Stimulated activated CD8-positive, alpha-beta memory T cell treated with anti-CD3 and anti-CD28 coated beads, Interleukin-2, amount 100 ng/mL, for 1 hour (primary cell): ENCODE measurements at places on chromosomes 13 and 19.

- DNase-seq: no peak
Measured at GRCh38 chr19:17339088-17339741, 1.9 kb downstream of the GTPBP3 start.

DNA sequence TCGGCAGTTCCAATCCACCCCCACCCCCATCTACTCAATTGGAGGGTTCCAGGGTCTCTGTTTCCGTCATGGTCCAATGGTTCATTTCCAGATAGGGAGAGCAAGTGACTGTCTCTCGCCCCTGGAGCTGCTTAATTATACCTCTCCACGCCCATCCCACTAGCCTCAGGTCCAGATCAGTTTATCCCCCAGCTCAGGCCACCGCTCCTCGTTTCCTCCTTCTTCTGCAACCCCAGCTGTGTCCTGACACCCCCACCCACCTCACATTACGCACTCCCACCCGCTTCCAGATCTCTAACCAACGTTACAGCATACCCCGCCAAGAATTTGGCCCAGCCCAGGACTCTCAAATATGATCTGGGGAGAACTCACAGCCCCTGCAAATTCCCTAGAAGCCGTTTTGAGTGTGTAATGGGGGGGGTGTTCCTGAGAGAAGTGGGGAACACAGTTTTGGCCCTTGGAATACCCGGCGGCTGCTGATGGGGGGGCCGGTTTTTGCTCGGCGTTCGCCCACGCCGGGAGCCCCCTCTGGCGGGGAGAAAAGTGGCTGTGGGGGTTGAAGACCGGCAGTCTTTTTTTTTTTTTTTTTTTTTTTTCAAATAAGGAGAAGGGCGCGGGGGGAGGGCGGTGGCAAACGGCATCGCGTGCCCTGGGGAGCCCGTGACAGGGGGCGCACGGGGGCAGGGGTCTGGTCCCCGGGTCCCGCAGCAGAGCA, 1.7 kb upstream of the PDE4A start:
- DNase-seq: no peak

GRCh38 chr19:2987797-2988196, 10.4 kb downstream of the TLE6 start:
- DNase-seq: no peak

GRCh38 chr13:91195789-91196188, 151.7 kb upstream of the MIR17HG start:
- no peak for DNase-seq

GRCh38 chr19:31534231-31534630, 185.0 kb upstream of the TSHZ3 start:
- no peak for DNase-seq

- no peak for DNase-seq
Measured at GRCh38 chr19:50257141-50257540, 53.7 kb downstream of the MYH14 start.

GRCh38 chr13:61531383-61532065, 115.9 kb upstream of the PCDH20 start:
- no peak for DNase-seq

DNA sequence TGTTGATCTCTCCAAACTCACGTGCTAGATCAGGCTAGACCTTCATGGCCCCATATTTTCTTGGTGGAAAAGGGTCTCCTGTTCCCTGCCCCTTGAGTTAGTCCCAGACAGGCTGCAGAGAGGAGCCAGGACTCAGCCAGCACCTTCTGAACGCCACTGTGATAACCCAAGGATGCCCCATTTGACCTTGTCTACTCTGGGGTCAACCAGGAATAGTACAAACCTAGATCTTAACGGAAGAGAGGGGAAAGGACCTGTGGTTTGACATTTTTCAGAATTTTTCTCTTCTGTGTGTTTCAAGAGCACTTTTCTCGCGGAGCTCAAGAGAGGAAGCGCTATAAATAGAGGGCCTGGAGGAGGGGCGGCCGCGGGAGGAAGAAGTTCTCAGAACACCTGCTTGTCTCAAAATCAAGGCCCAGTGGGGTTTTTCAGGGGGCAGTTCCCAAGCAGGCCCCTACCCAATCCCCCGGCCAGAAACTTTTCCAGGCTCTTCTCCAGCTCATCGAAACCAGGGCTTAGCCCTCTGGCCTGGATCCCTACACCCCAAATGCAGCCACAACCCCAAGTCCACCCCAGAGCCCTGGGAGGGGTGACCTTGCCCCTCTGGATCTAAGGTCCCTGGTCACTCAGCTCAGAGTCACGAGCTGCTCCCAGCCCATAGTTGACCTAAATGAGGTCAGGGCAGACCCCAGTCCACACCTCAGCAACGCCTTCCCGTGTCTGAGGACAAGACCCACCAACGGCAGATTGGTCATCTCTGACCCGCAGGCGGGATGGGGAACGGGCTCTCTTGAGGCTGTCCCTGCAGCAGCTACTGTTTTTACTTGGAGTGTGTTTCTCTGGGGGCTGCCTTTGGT, 75.6 kb upstream of the TM9SF2 start:
- no peak for DNase-seq

DNA sequence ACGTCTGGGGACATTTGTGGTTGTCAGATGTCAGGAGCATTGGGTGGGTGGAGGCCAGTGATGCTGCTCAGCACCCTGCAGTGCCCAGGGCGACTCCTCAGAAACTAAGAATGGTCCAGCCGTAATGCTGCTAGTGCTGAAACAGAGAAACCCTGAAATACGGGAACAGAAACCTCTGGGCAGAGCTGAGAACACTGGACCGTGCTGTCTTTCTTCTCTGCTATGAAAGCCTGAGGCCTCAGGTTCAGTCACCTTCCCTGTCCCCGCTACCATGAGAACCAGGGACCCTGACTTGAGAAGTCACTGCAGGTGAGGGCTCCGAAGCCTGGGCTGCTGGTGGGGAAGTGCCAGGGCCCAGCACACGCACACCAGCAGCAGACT, 13.4 kb downstream of the CAPS start:
- no peak for DNase-seq

DNA sequence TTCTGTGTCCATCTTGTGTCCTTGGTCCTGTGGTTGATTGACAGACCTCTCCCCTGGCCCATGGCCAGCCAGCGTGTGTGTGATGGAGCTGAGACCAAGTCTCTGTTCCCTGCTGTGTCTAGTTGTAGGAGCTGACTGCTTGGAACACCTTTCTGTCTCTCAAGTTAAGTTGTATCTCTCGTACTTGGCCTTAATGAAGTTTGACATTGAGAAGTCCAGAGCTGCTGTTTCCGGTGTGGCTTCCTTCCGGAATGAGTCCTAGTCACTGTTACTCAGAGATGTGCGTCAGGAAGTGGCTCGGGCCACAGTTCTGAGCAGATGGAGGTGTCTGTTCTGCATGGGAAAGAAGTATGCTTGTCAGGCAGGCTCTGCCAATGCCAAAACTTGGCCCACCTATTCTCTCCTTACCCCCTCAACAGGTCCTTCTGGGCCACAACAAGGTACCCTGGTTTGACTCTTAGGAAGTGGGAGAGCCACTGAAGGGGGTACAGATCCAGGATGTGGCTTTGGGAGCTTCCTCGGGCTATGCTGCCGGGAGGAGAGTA, 54.3 kb downstream of the GATAD2A start:
- DNase-seq: peak; percentile 42

DNA sequence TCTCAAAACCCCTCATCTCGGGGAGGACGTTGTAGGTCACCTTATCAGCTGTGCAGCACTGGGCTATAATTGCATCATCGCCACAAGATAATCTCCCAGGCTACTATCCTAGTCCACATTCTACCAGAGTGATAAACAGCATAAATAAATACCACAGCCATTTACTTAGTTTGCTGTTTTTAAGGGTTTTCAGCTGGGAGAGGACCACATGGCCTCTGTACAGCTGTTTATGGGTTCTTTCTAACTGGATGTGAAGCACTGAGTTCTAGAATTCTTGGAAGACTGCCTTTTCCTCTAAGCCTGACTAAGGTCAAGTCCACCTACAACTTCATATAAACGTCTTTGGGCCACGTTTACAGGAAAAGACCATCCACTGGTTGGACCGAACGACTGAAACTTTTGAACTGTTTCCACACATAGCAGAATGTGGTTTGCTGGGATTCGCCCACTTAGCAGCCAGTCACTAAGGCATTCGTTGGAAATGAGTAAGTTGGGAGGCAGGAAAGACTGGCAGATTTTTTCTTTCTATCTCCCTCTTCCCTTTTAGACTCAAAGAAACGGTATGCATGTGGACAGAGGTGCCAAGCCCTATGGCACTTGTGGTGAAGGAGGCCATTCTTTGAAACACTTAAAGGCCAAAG, 752.5 kb upstream of the SGCG start:
- DNase-seq: no peak

DNA sequence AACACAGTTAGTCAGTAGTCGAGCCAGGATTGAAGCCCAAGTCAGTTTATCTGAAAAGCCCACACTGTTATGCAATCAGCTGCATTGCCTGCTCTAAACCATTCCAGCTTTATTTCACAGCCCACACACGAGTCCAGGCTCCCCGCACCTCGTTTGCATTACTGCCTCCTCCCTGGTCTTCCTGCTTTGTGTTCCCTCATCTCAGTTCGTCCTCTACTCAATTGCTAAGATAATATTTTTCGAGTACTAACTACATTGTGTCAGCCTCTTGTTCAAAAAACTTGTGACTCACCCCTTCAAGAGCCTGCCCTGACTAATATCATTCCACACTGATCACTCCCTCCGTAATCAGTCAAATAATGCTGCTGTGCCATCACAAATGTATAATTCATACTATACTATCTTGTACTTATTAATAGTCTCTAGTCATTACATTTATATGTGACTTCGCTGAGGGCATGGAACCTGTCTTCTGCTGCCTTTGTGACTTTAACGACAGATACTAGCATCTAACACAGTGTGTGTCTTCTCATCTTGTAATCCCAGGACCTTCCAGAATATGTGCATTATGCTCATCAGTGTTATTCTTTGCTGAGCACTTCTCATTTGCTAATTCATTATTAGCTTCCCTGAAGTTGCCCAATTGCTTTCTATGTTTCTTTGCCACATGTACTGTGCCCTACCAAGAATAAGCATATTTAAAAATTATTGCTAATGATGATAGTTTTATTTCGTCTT, 26.2 kb upstream of the WDFY2 start:
- no peak for DNase-seq

GRCh38 chr19:42175952-42176648, 41.4 kb downstream of the DEDD2 start:
- no peak for DNase-seq

GRCh38 chr13:113383089-113383488, 19.2 kb upstream of the GRTP1 start:
- no peak for DNase-seq

- no peak for DNase-seq
Measured at GRCh38 chr13:56718791-56719190, 421.9 kb upstream of the PRR20A start.

- DNase-seq: no peak
Measured at GRCh38 chr13:32381539-32381938, 46.4 kb downstream of the N4BP2L1 start.

GRCh38 chr13:102993348-102993747, 72.9 kb downstream of the SLC10A2 start:
- no peak for DNase-seq

DNA sequence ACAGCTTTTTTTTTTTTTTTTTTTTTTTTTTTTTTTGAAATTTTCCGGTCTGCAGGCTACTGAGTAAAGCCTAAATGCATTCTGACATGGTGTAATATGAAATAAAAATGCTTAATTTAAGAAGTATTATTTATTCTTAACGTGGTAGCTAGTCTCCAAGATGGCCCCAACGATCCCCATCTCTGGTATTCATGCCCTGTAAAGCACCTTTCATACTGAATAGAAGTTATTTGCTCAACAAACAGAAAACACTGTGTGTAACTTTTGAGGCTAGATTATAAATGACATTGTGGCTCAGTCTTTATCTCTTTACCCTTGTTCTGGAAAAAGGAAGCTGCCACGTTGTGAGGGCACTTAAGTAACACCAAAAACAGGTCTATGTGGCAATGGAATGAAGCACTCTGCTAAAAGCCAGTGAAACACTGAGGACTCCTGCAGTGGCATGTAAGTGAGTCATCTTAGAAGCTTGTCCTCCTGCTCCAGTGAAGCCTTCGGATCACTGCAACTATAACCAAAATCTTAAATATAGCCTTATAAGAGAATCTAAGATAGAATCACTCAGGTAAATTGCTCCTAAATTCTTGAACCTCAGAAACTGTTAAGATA, 128.7 kb downstream of the UGGT2 start:
- DNase-seq: no peak

DNA sequence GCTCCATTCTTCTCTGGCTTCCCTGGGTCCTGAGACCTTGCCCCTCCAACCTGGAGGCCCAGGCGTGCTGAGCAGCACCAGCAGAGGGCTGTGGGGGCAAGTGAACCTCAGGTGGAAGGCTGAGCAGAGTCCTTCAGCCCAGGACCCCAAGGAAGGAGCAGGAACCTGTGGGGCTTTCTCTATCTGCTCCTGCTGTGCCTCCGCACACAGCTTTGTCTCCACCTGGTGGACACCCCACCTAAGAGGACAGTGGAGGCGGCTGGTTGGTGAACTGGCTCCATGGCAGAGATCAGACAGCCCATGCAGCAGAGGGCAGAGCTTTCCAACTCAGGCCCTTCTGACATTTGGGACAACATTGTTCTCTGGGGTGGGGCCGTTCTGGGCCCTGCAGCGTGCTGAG, 19.7 kb downstream of the ZFR2 start:
- peak; percentile 23 for DNase-seq

DNA sequence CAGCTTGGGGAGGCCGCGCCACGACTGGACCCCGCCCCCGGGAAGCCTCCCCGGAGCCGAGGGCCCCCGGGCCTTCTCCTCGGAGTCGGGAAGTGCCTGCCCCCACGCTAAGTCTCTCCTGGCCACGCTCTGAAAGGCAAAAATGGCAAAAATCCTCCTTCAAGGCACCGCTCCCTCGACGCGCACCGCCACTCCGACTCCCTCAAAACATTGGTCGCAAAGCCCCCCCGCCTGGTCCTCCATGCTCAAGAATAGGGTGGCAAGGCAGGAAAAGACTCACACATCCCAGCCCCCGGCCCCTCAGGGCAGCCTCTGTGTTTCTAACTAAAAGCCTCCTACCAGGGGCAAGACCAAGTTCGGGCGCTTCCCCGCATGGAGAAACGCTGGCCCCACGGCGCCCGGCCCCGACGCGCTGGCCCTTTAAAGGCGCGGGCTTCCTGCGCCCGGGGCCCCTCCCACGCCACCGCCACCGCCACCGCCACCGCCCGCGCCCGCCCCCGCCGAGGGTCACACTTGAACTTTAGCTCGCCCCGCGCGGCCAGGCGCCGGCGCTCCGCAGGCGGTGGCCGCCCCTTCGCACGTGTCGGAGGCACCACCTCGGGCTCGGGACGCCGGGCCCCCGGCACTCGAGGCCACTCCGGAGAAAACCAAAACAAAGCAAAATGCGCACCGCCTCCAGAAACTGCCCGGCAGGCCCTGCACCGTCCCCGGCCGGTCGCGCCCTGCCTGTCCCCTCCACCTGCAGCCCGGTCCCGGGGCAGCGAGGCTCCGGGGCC, 1.9 kb downstream of the FOXO1 start:
- peak; percentile 33 for DNase-seq

DNA sequence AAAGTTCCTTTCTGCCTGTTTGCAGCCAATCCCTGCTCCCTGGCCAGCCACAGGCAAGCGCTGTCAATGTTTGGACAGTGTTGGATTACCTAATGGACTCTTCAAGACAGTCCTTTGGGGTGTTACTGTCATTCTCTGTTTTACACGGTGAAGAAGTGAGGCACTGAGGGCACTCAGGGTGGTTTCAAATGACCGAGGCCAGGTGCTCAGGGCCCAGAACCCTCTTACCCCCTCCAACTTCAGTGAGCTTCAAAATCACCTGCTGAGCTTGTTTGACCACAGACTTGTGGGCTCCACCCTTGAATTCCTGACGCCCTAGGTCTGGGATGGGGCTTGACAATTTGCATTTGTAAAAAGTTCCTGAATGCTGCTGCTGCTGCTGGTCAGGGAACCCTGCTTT, 97.9 kb downstream of the GGACT start:
- DNase-seq: no peak
